Left renal pelvis (tissue), 4 donors: ENCODE measurements at places on chromosomes 13 and 19. TPM values are rescaled to one million over a fixed set of nuclear protein-coding genes. Genes with fewer than 3 reads are reported as not detected.
A peak's percentile ranks its signal among the peaks of the same experiment; 100 is the strongest.

GRCh38 chr19:35436477-35437405 lies 11.3 kb upstream of the FFAR2 start:
- DNase-seq, result no peak

DNA sequence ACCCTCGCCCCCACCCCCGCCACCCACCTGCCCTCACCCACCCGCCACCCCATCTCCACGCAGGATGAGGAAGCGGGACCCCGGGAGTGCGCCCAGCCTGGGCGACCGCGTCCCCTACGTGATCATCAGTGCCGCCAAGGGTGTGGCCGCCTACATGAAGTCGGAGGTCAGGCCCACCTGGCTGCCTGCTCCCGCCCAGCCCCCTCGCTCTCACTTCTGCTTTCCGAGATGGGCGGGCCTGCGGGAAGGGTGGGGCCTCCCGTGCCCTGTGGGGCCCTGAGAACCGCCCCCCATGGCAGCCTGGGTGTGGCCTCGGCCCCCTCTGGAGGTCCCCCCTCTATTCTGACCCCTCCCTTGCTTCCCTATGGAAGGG lies 3.1 kb upstream of the SPIB start:
- no peak for DNase-seq

DNA sequence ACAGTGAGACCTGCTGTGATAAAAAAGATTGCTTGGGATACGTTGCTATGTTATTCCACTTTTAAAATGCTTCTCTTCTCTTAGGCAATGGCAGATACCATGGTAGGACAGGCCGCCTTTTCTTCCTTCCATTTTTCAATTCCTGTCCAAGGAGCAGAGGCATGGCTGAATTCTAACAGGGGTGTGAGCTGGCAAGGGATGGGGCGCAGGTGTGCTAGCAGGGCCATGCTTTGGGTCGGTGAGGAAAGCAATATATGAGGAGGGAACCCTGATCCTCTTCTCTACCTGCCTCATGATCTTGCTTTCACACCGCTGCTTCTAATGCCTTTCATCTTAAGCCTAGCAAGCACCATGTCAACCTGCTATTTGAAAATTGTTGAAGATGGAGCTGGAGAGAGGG lies 225.0 kb downstream of the KATNAL1 start:
- DNase-seq, result no peak

The IGSF23 gene
- polyA plus RNA-seq, result 0.85 TPM

- no peak for DNase-seq
Measured at GRCh38 chr19:42111384-42111783, 20.9 kb downstream of the POU2F2 start.

The ICAM1 gene
- polyA plus RNA-seq, result 5.8 TPM

GRCh38 chr19:33740811-33741396 lies 55.8 kb upstream of the KCTD15 start:
- DNase-seq, result peak; percentile 45

GRCh38 chr19:5624018-5624663 lies 1.3 kb downstream of the SAFB start:
- DNase-seq, result no peak

- DNase-seq, result no peak
Measured at GRCh38 chr13:23817830-23818229, 71.4 kb downstream of the MIPEP start.

- no peak for DNase-seq
Measured at GRCh38 chr13:20547479-20547908, 19.5 kb upstream of the IFT88 start.

DNA sequence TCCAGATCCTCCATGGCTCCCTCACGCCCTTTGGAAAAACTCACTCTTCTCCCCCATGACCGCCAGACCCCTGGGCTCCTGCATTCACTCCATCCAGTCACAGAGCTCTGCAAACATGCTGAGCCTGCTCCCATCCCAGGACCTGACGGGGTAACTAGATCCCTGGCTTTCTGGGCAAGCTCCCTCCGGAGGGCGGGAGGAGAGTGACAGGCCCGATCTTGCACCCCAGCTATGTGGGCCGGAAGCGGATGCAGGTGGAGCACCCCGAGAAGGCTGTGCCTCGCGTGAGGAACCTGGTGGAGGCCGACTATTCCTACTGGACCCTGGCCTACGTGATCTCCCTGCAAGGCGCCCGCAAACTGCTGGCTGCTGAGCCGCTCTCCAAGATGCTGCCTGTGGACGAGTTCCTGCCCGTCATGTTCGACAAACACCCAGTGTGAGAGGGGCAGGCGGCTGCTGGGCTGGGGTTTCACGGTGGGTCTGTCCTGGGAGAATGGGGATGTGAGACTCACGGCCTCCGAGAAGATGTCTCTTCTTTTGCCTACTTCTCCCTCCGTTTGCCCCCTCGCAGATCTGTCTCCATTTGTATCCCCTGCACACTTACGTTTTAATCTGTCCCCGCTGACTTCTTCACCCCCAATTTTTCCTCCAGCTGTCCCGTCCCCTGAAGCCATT lies 25.2 kb downstream of the COLGALT1 start:
- no peak for DNase-seq

- no peak for DNase-seq
Measured at GRCh38 chr19:4969772-4970531, 1.0 kb downstream of the KDM4B start.

- DNase-seq, result no peak
Measured at GRCh38 chr13:40283666-40284065, 382.8 kb downstream of the FOXO1 start.

DNA sequence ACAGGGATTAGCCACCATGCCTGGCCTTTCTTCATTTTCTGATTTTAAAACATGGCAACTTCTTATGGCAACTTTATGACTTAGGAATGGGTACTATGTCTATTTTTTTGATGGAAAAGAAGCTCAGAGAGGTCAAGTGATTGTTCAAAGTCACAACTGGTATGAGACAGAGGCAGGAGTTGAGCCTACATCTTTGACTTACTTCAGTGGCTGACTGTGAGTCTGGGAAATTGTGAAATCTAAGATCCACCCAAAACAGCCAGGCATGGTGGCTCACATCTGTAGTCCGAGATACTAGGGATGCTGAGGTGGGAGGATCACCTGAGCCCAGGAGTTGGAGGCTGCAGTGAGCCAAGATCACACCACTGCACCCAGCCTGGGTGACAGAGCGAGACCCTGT lies 2.4 kb upstream of the ACTL9 start:
- DNase-seq, result no peak

DNA sequence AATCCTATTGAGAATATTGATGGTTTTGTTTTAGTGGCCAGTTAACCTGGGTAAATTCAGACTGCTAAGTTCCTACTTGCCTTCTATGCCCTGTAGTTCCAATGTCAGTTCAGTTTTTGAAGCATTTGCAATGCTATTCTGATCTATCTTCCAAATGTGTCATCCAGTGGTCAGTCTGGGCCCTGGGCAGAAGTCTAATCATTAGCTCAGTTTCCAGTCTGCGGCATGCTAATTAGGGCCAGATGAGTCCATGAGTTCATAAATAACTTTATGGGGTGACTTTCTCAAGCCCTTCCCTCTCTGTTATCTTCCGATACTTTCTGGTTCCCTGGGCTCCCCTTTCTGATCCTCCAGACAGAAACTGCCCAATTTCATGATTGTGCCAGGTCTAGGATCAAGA lies 32.7 kb downstream of the FAM187B start:
- DNase-seq, result no peak

DNA sequence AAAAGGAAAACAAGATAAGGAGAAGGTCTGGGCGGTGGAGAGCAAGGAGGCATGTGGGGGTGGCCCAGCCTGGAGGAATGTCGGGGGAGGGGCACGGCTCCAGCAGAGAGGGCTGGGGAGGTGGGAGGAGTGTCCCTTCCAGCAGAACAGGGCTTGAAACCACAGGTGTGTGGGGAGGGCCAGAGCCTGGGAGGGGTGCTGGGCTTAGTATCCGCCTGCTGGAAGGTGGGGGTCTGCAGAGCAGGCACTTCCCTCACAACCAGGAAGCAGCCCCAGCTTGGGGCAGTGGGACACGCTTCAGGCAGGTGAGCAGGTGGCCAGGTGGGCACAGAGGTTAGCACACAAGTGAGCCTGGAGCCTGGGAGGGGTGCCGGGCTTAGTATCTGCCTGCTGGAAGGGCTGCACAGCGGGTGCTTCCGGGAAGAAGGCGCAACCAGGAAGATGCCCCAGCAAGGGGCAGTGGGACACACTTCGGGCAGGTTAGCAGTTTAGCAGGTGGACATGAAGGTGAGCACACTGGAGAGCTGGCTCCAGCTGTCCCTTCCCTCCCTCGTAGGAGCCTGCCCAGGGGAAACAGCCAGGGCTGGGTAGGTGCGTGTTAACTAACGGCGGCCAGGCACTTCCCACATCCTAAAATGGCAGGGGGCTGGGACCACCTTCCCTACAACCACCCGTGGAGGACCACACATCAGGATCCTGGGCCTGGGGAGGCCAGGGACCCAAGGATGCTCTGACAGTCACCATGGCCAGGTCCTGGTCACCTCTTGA lies 3.0 kb downstream of the GAS6 start:
- DNase-seq, result no peak

The C3 gene
- polyA plus RNA-seq, result 19.0 TPM

- DNase-seq, result no peak
Measured at GRCh38 chr13:112953591-112954487, 15.2 kb upstream of the MCF2L start.
